ENCODE measurements at places on chromosomes 13 and 19.

DNA sequence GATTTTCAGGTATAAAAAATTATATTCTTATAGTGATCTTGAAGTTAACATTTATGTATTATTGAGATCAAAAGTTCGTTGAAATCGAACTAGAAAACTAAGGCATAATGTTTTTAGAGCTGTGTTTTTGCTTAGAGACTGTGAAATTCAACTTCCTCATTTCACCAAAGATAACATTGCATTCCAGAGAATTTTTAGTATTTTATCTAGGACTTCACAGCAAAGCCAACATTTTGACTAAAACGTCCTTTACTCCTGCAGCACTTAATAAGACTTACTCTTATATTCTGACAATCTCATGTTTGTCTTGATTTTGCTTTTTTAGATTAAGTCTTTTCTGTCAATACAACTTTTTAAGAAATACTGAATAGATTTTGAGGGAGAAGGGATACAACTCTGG is 4.7 kb downstream of the KCTD4 start:
- no peak for DNase-seq

GRCh38 chr13:48006396-48006795 is 5.3 kb upstream of the SUCLA2 start:
- DNase-seq = no peak

DNA sequence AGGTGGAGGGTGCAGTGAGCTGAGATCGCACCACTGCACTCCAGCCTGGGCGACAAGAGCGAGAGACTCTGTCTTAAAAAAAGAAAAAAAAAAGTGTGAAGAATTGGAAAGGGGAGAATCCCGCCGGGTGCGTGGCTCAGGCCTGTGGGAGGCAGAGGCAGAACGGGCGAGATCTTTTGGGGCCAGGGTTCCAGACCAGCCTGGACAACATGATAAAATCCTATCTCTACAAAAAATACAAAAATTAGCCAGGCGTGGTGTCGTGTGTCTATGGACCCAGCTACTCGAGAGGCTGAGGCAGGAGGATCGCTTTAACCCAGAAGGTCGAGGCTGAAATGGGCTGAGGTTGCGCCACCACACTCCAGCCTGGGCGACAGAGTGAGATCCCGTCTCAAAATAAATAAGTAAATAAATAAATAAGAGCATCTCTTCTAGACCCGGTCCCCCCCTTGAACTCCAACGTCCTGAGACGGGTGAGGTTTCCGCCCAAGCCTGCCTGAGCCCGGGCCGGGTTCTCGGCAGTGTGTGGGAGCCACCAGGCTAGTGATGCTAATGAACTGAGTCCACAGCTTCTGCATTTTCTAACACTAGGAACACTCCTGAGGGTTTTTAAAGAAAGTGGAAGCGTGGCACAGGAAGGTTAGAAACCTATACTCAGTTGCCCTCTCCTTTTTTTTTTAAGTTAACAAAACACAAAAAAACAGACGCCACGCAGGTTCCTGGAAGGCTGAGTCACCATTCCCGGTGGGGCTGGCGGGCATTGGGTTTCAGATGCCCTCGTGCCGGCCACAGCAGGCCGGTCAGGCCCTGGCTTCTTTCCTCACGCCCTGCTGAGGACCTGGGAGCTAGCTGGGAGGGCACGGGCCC is 22.0 kb downstream of the GPX4 start:
- DNase-seq = no peak

- no peak for DNase-seq
These were observed 1.3 kb downstream of the SNRPA start for GRCh38 chr19:40752257-40752781.

DNA sequence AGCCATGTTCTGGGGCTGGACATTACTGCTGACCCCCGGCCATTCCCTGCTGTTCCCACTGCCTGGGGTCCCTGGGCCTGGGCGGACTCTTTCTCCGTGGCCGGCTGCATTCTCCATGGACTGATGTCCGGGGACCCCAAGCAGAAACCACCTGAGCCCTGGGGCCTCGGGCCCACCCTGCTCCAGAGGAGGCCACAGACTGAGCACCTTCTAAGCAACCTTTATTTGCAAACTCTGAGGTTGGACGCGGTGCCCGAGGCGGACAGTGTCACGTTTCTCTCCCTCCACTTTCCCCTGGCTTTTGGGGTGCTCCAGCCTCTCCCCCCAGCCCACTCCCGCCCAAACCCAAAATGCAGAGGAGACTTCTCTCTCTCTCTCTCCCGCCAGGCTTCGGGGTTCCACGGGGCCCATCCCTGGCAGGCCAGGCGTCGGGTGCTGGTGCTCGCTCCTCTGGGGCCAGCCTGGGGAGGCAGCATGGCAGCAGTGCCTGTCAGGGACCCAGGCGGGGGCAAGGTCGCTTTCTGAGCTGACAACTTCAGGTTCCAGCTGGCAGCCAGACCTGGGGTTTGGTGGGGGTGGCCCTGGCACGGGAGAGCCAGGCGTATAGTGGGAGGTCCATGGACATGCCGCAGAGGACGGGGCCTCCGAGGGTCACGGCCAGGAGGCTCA is 2.3 kb upstream of the C19orf25 start:
- no peak for DNase-seq

- DNase-seq = no peak
These were observed 4.2 kb upstream of the OR7G3 start for GRCh38 chr19:9130965-9131364.

GRCh38 chr19:56119582-56119978 is 1.5 kb downstream of the ZNF787 start:
- no peak for DNase-seq

GRCh38 chr13:94722609-94723345 is 10.4 kb upstream of the SOX21 start:
- DNase-seq = no peak

GRCh38 chr13:33740134-33740538 is 77.8 kb upstream of the RFC3 start:
- no peak for DNase-seq

DNA sequence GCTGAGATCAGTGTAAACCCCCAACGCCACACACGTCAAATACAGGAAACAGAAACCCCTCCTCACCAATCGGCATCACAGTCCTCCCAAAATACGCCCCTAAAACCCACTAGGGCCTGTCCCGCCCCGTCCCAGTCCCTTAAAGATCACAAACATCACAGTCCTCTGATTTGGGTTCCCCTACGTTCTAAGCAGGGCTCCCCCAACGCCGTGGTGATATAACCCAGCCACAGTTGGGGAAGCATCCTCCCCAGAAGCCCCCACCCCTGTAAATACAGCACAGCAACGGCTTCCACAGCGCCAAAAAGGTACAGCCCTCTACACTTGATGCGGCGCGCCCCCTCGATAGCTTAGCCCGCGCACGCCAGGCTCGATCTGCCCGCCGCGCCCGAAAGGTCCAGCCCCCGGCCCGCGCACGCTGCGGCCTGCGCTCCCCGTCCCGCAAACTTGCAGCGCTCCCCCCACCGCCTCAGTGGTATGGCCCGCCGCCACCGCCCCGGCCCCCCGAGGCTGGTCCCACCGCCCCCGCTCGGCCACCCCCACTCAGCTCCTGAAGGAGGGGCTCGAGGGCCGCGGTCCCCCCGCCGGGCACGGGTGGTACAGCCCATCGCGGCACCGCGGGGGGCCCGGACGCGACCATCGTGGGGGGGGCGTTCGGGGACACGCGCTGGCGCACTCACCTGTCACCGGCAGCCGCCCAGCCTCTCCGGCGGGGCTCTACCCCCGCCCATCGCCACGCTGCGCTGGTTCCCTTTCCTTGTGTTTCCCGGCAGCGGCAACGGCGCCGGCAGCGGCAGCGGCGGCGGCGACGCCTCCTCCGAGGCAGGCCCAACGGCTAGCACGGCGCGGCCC is at the start of gene AKT2:
Gene AKT2 (minus strand): TSS at position 845 of the 852 bp plus-strand sequence. CDS start 20,078 bp downstream, outside the sequence.
- peak; percentile 48 for DNase-seq

- no peak for DNase-seq
These were observed 13.9 kb upstream of the MKNK2 start for GRCh38 chr19:2064788-2065524.

DNA sequence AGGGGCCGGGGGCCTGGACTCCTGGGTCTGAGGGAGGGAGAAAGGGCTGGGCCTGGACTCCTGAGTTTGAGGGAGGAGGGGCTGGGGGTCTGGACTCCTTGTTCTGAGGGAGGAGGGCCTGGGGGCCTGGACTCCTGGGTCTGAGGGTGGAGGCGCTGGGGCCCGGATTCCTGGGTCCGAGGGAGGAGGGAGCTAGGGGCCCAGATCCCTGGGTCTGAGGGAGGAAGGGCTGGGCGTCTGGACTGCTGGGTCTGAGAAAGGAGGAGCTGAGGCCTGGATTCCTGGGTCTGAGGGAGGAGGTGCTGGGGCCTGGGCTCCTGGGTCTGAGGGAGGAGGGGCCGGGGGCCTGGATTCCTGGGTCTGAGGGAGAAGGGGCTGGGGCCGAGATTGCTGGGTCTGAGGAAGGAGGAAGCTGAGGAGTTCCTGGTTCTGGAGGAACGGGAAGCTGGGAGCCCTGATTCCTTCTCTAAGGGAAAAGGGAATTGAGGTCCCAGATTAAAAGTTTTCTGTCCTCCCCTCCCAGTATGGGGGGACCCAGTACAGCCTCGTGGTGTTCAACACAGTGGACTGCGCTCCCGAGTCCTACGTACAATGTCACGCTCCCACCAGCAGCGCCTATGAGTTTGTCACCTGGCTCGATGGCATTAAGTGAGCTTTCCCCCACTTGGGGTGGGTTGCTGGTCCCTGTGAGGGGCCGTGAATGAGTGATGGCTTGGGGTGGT is 721 bp downstream of the MED25 start:
- DNase-seq = no peak

GRCh38 chr13:109410868-109411267 is 375.5 kb downstream of the IRS2 start:
- no peak for DNase-seq

- no peak for DNase-seq
These were observed 87.8 kb downstream of the RAP2A start for GRCh38 chr13:97521726-97522125.

GRCh38 chr13:99376132-99376531 is 68.9 kb upstream of the GPR183 start:
- no peak for DNase-seq

GRCh38 chr19:18310118-18310909 is 12.6 kb downstream of the LSM4 start:
- DNase-seq = no peak

GRCh38 chr19:19539698-19540063 is 1.6 kb downstream of the CILP2 start:
- DNase-seq = no peak

DNA sequence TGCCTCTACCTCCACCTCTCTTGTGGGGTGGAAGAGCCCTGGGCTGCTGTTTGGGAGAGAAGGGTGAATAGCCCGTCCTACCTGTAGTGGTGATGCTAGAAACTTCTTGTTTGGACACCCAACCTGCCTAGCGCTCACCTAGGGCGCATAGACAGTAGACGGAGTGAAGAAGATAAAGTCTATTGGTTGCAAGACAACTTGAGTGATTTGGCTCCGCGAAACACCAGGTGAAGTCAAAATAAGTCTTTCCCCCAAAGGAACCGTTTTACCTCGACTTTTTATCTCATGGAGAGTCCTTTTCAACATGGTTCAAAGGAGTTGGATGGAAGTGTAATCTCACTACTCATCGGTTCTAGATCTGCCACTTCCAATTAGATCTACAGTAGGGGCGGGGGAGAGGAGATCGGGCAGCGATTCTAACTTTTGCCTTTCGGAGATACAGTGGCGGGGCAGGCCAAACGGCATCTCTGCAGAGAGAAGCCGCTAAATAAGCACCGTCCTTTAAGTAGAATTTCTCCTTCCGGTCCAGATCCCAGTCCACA is 694 bp upstream of the ZIC5 start:
- no peak for DNase-seq

GRCh38 chr13:43905435-43906031 is 25.8 kb downstream of the LACC1 start:
- DNase-seq = no peak

- DNase-seq = no peak
These were observed 289.9 kb downstream of the DACH1 start for GRCh38 chr13:71577127-71577526.

DNA sequence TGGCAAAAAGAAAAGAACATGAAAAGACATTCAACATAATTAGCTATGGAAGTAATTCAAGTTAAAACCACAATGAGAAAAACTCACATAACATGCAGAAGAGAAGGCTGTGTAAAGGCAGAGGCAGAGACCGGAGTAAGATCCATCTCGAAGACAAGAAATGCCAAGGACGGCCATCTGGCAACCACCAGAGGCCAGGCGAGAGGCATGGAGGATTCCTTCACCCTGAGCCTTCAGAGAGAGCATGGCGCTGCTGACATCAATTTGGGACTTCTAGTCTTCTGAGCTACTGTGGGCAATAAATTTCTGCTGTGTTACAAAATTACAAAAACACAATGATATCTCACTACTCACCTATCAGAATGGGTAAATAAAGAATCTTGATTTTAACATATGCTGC is 381.0 kb downstream of the TSHZ3 start:
- no peak for DNase-seq

DNA sequence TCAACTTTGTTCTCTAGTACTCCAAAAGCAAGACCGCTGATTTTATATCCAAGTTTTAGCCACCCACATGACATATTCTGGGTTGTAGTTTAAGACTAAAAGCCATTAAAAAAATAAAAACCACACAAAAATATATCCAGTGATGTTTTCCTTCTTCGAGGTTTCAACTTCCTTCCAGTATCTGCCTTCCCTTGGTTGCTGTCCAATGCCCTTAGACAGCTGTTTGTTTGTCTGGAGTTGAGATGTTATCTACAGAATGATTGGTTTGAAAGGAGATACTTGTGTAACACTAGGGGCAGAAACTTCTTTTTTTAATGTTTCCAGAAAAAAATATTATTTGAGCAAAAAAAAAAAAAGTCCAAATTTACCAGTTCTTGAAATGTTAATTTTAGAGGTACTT is 591.5 kb upstream of the PCDH9 start:
- DNase-seq = no peak

- no peak for DNase-seq
These were observed 27.4 kb upstream of the ZNF83 start for GRCh38 chr19:52665529-52665928.

DNA sequence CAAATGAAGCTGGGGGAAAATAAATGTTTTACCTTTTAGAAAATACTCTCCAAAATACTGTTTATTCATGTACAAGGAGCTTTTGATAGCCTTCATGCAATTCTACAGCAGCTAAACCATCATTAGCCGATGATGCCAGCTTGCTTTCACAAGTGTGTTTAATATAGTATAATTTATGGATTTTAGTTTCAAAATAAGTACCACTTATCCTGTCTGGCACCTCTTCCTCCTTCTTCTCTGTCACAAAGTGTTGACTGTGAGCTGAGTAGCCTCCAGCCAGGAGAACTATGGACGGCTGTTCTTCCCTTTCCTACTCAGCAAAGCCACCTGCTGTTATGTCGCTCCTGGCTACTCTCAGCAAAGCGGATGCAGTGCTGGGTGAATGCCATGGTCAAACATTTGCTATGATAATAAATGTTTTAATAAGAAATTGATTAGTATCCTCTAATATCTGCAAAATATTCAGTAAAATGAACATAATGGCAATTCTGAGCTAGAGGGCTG is 238.2 kb downstream of the LIG4 start:
- no peak for DNase-seq

DNA sequence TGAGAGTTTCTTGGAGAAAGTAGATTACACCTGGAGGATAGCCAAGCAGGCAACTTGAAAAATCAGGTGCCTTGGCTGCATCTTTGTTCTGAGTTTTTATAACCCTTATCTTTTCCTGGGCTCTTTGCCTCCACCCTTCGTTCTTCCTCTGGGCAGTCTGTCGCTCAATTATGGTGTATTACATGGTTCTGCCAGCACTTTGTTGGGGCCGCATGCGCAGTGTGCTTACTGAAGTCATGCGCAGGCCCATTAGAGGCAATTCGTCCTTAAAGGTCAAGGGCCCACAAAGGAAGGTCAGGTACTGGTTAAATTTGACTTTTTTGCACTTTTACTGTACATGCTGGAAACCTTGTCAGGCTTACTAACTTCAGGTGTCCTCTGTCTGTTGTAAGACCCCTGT is 761.9 kb upstream of the SLITRK5 start:
- no peak for DNase-seq

- no peak for DNase-seq
These were observed 68.5 kb downstream of the TSC22D1 start for GRCh38 chr13:44507639-44508038.

All from GM12878 (cell line).